ENCODE measurements at places on chromosomes 13 and 19. TPM values are rescaled to one million over a fixed set of nuclear protein-coding genes. Genes with fewer than 3 reads are reported as not detected.

Gene PGLYRP1
- total RNA-seq: not detected

Gene ATP1A3
- not detected for total RNA-seq

Gene FCER2
- not detected for total RNA-seq

Gene VSTM2B
- 0.28 TPM for total RNA-seq

Gene FUT2
- total RNA-seq: not detected

Gene IGFL2
- total RNA-seq: not detected

Gene ANO8
- total RNA-seq: 3.1 TPM

Measured in regular cardiac myocyte (primary cell).